Daoy (cell line): ENCODE measurements at places on chromosomes 13 and 19. TPM values are rescaled to one million over a fixed set of nuclear protein-coding genes. Genes with fewer than 3 reads are reported as not detected.

DNA sequence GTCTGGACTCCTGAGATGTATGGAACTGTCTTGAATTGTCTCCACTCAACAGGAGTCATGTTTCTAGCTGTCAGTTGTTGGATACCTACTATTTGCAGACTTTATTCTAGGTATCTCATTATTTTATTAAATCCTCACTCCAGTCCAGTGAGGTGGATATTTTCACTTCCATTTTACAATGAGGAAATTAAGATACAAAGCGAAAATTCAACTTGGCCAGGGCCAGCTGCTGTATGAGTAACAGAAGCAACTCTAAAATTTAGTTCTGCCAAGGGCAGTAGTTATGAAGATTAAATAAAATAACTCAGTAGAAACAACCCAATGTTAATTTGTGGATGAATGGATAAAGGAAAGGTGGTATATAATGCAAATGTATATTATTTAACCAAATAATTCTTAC, 12.6 kb upstream of the NDFIP2 start:
- no peak for DNase-seq

The RFPL4A gene
- total RNA-seq: 64.2 and 89.1 TPM in 2 replicates

The TMTC4 gene
- 4.3 and 11.3 TPM in 2 replicates for total RNA-seq

The RABAC1 gene
- 108 and 126 TPM in 2 replicates for total RNA-seq

- peak; percentile 54 for DNase-seq
Observed at GRCh38 chr19:50710094-50710493, 9.5 kb downstream of the SHANK1 start.

The MYO1F gene
- 0.24 TPM in 1 of 2 replicates, not detected in the other for total RNA-seq

GRCh38 chr13:25147638-25148401, 24.3 kb downstream of the AMER2 start:
- DNase-seq: no peak

DNA sequence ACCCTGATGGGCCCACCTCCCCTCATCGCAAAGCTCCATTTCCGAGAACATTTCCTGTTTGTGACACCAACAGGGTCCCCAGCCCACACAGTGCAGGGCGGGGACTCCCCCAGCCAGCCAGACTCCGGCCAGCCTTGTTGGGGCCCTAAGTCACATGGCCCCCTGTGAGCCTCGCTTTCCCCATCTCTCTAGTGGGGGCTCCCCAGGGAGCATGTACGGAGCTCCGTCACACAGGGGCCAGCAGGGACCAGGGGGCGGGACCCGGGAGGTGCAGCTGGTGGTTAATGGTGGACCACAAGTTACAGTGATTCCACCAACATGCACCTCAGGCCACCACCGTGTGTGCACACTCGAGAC, 1.7 kb downstream of the TBXA2R start:
- no peak for DNase-seq
